ENCODE measurements at places on chromosomes 11 and 22.

GRCh38 chr11:45930031-45930794 is 7.8 kb downstream of the LARGE2 start:
- peak overlapping the region; percentile 14 for H3K27ac ChIP-seq
- DNase-seq: peak; percentile 62
- H3K4me1 ChIP-seq: peaks cover 26% of the 10 kb centered on the region
- no peak overlapping the region for H3K4me3 ChIP-seq

DNA sequence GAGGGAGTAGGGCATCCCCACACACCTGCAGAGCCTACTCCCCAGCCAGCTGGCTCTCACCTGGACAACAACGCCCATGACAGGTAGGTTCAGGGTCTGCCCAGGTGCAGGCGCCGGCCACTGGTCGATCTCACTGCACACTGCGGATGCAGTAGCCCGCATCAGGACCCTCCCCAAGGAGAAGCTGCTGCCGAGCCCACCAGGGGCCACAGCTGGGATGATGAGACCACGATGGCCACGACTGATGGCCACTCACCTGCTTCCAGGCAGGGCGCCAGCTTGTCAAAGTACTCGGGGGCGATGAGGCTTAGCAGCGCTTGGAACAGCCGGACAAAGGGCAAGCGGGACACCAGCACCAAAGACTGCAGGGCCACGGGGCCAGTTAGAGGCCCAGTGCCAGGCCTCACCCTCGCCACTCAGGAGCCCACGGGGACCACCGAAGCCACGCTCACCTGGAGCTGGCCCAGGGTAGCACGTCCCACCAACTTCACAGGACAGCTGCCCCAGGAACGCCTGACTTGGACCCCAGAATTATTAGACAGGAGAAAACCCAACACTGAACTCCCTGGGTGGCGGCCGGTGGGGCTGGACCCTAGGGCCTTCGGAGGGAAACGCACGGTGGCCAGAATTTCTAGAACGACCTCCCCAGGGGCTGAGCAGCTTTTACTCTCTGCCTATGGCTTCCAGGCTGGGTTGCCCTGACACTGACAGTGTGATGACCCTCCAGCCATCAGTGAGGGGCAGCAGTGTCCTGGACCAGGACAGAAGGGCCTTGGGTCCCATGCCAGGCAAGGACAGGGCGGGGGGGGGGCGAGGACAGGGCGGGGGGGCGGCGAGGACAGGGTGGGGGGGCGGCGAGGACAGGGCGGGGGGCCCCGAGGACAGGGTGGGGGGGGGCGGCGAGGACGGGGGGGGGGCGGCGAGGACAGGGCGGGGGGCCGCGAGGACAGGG is 8.9 kb upstream of the PLXNB2 start:
- no peaks in the 10 kb centered on the region for H3K36me3 ChIP-seq
- H3K27ac ChIP-seq: no peak overlapping the region
- no peak for DNase-seq
- no peaks in the 10 kb centered on the region for H3K27me3 ChIP-seq

- H3K4me3 ChIP-seq: no peak overlapping the region
- H3K27me3 ChIP-seq: no peaks in the 10 kb centered on the region
- H3K36me3 ChIP-seq: no peaks in the 10 kb centered on the region
- no peaks in the 10 kb centered on the region for H3K4me1 ChIP-seq
- no peak for DNase-seq
Observed at GRCh38 chr22:47020166-47020565, 257.7 kb downstream of the TBC1D22A start.

- no peak overlapping the region for H3K27ac ChIP-seq
- no peaks in the 10 kb centered on the region for H3K36me3 ChIP-seq
- H3K27me3 ChIP-seq: no peaks in the 10 kb centered on the region
- H3K4me3 ChIP-seq: no peak overlapping the region
- H3K4me1 ChIP-seq: no peaks in the 10 kb centered on the region
Observed at GRCh38 chr11:1196516-1197391, 26.1 kb upstream of the MUC5B start.

GRCh38 chr22:50118129-50118528 is 28.3 kb downstream of the MOV10L1 start:
- H3K36me3 ChIP-seq: no peaks in the 10 kb centered on the region
- no peaks in the 10 kb centered on the region for H3K4me1 ChIP-seq
- no peak for DNase-seq
- H3K27me3 ChIP-seq: no peaks in the 10 kb centered on the region
- no peak overlapping the region for H3K4me3 ChIP-seq

DNA sequence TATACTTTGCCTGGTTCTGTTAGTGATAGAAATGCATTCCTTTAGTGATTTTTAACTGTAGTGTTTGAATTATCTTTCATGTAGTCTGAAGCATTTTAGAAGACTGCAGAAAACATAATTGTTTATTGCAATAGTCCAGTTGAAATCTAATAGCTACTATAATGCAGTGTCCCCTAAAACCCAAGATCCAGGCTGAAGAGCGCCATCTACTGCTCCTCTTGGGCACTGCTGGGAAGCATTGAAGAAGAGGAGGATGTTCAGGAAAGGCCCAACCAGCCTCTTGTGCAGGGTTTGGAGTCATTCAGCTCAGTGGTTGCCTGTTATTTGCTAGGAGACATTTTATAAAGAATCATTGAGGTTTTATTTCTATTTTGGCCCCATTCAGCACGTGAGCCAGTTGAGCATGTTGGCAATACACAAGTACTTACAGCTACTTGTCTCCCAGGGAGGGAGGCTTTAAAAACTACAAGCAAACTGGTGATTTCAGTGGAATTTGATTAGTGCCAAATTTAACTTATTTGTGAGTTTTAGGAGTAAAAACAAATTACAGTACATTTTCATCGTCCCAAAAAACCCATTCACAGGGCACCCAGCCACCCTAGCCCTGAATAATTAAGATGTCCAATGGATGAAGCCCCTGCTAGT is 74.9 kb upstream of the HORMAD2 start:
- H3K27me3 ChIP-seq: no peaks in the 10 kb centered on the region
- DNase-seq: peak; percentile 38
- no peak overlapping the region for H3K27ac ChIP-seq
- H3K4me1 ChIP-seq: no peaks in the 10 kb centered on the region
- H3K36me3 ChIP-seq: peaks cover 46% of the 10 kb centered on the region
- no peak overlapping the region for H3K4me3 ChIP-seq

DNA sequence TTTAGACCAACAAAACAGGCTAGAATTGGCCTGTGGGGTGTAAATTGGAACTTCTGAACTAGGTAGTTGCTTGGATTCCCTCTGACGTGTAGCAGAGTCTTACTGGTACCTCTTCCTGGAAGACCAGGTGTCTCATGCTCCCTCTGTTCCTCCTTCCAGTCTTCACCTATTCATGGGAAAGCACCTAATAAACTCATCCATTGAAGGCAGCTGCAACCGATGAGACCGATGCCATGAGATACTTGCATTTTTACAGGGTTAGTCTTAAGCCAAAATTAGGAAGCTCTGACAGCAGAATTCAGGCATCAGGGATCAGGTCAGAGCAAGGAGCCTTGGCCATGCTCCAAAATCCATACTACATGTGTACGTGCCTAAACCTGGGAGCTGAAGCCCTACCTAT is 13.2 kb upstream of the HEPHL1 start:
- no peak overlapping the region for H3K4me3 ChIP-seq
- no peaks in the 10 kb centered on the region for H3K27me3 ChIP-seq
- H3K36me3 ChIP-seq: no peaks in the 10 kb centered on the region
- no peak for DNase-seq
- no peak overlapping the region for H3K27ac ChIP-seq

- no peak for DNase-seq
- H3K4me1 ChIP-seq: peaks cover 56% of the 10 kb centered on the region
- H3K4me3 ChIP-seq: no peak overlapping the region
- peaks cover 60% of the 10 kb centered on the region for H3K36me3 ChIP-seq
Observed at GRCh38 chr11:35190804-35191348, 51.9 kb downstream of the CD44 start.

DNA sequence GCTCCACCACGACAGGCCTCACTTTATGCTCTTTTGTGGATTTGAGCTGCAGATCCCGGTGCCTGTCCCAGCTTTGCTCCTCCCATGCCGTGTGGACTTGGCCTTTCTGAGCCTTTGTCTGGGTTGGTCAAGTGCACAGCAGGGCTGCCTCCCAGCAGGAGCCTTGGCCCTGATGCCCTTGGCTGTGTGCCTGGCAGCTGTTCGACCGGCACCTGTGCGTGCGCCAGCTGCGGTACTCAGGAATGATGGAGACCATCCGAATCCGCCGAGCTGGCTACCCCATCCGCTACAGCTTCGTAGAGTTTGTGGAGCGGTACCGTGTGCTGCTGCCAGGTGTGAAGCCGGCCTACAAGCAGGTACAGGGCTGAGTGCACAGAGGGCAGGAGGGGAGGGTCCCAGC is 46.5 kb downstream of the MYO7A start:
- no peak overlapping the region for H3K27ac ChIP-seq
- no peak for DNase-seq
- H3K27me3 ChIP-seq: no peaks in the 10 kb centered on the region
- no peak overlapping the region for H3K4me3 ChIP-seq

- H3K4me1 ChIP-seq: peaks cover 18% of the 10 kb centered on the region
- no peaks in the 10 kb centered on the region for H3K27me3 ChIP-seq
- DNase-seq: no peak
- no peak overlapping the region for H3K4me3 ChIP-seq
- H3K27ac ChIP-seq: no peak overlapping the region
Observed at GRCh38 chr11:95296621-95297025, 65.6 kb upstream of the SESN3 start.

DNA sequence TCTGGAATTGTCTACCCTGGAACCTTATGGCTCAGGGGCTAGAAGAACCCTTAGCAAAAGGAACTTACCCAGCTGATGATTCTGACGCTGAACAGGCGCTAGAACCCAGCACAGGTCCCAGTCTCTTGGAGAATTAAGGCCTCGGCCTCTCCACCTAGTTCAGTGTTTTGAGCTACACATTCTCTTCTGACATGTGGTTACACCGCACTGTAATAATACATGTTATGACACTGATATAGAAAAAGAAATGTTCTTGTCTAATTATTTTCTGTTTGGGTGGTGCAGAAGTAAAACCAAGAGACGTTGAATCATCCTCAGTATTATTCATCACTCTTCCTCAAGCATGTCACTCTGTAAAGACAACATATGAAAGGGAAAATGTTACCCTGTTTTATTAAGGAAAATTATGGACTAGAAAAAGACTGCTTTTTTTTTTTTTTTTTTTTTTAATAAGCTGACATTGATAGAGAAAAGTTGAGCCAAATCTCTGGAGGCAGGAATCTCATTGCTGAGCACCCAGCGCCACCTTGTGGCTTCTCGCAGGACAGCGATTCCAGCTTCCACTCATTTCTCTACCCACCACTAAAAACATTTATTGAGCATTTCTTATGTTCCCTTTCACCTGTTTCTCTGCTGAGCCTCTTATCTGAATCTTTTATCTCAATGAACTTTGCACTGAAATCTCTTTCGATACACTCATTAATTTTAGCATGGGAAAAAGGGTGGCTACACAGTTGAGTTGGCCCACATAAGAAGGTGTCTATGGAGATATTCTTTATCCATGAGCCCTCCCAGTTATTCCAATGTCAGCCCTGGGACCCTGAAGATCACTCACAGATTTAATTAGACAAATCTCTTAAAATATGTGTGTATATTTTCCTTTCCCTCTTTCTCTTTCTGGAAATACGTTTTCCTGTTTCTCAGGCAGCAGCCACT is 12.6 kb upstream of the APLNR start:
- H3K27ac ChIP-seq: no peak overlapping the region
- H3K4me1 ChIP-seq: no peaks in the 10 kb centered on the region
- no peak for DNase-seq
- H3K4me3 ChIP-seq: no peak overlapping the region
- H3K36me3 ChIP-seq: no peaks in the 10 kb centered on the region

DNA sequence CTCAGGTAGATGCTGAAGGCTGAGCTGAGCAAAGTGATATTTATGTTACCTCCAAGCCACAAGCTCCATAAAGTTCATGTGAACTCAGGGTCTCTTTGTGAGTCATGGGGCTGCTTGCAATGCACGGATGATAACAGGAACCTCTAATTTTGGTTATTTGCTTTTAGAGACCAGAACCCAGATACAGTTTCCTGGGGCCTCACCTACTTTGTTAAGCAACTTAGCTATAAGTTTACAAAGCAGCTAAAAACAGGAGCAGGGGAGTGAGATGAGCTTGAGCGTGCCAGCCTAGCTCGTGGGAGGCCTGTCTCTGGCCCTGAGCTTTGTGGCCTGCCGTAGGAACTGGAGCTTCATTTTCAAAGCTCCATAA is 29.2 kb downstream of the SREBF2 start:
- no peaks in the 10 kb centered on the region for H3K27me3 ChIP-seq
- peak overlapping the region; percentile 7 for H3K4me3 ChIP-seq
- H3K36me3 ChIP-seq: peaks cover 2% of the 10 kb centered on the region

GRCh38 chr11:550021-550745 is 10.4 kb downstream of the LMNTD2 start:
- peaks cover 10% of the 10 kb centered on the region for H3K4me1 ChIP-seq
- H3K36me3 ChIP-seq: no peaks in the 10 kb centered on the region
- no peak overlapping the region for H3K27ac ChIP-seq
- no peak for DNase-seq
- no peaks in the 10 kb centered on the region for H3K27me3 ChIP-seq
- no peak overlapping the region for H3K4me3 ChIP-seq

GRCh38 chr11:119030029-119030328 is 698 bp downstream of the SLC37A4 start:
- no peaks in the 10 kb centered on the region for H3K27me3 ChIP-seq
- peaks cover 2% of the 10 kb centered on the region for H3K36me3 ChIP-seq
- H3K27ac ChIP-seq: peak overlapping the region; percentile 75
- peak overlapping the region; percentile 85 for H3K4me3 ChIP-seq
- DNase-seq: peak; percentile 4

DNA sequence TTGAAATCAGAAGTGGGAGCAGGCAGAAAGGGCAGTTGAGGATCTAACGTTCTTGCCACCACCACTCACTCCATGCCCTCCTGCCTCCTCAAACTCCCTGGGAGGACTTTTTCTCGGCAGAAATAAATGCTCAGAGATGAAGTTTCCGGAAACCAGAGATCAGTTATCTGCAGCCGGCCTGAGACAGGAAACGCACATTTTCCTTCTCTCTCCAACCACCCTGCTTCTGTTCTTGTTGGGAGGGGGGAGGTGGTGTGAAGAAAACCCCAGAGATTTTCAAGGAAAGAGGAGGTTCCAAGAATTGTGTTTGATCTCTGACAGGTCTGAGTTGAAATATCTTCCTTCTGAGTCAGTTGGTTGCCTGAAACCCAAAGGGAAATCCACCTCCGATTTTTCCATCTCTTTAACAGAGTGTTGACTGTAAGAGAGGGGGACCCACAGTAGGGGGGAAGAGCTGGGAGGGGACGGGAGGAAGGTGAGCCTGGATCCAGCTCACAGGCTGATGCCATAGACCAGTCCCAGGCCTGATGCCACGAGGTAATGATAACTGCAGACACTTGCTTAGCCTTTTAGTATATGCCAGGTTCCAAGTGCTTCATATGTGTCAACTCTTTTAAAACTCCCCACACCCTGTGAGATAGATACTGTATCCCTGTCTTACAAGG is 100.8 kb downstream of the TRAF6 start:
- H3K4me3 ChIP-seq: peak overlapping the region; percentile 20
- DNase-seq: no peak
- no peaks in the 10 kb centered on the region for H3K36me3 ChIP-seq
- peaks cover 45% of the 10 kb centered on the region for H3K4me1 ChIP-seq
- no peaks in the 10 kb centered on the region for H3K27me3 ChIP-seq

DNA sequence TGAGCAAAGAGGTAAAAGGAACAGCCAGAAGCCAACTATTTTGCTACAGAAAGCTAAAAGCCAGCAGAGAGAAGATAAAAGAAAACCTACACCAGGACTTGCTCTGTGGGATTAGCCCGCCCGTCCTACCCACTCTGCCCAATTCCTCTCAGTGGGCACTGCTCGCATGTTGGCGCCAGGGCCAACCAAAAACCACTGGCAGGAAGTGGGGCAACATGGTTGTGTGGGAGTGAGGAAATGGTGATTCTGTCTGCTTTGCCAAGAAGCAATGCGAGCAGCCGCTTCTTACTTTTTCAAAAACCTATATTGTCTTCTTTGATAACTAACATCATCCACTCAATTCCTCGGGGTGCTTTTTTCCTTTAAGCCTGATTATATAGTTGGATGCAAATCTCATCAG is 14.2 kb upstream of the APOA1 start:
- H3K4me1 ChIP-seq: peaks cover 71% of the 10 kb centered on the region
- H3K27ac ChIP-seq: peak overlapping the region; percentile 26
- peak; percentile 56 for DNase-seq
- H3K36me3 ChIP-seq: peaks cover 12% of the 10 kb centered on the region
